ENCODE measurements at places on chromosomes 6 and 20.

DNA sequence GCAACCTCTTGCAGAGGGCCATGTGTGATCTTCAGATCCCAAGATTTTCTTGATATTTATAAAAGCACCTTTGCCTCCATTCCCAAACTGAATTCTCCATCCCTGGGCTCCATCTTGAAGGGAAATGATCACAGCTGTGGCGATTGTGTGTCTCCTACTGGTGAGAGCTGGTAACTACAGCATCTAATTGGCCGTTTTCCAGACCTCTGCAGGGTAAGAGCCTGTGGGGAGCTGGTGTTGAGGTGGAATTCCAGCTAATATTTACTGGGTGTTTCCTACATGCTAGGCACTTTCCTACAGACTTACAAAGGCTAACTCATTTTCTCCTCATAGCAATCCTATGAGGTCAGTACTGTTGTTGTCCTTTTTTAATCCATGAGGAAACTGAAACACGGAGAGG is 59.2 kb upstream of the FNDC1 start:
- peak; percentile 67 for DNase-seq

DNA sequence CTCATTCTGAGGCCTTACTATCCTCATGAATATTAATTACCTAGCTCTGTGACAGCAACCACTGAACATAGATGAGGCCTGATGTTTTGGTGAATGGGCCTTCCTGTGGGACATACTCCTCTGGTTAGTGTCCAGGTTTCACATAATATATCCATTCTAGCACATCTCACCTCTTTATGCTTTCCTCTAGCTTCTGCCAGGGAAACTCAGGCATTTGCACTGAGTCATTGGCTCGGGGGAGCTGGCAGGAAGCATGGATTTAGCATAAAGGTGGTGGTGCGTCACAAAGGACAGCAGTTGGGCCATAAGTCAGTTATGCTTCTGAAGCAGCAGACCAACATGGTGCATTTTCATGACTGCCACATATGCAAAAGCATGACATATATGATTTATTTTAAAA is 37.5 kb upstream of the TMEM170B start:
- no peak for DNase-seq

- DNase-seq = no peak
Observed at GRCh38 chr6:1162367-1163275, 149.3 kb upstream of the FOXQ1 start.

DNA sequence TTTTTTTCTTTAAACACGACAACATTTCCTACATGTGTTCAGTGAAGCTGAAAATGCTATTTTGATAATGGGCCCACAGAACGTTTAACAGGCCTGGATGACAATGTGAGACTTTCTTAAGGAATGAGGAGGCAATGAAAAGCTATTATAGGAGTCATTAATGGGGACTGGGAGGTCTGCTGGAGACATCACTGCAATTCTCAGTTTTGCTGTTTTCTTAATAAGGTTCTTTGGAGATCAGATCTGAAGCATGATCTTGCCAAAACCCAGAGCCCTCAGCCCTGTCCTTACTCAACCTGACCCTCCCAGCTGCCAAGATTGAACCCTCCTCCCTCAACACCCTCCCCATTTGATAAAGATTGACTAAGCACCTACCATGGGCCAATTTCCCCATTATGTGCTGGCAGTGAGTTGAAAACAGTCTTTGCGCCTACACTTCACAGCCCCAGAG is 353.1 kb downstream of the MAFB start:
- DNase-seq = no peak

DNA sequence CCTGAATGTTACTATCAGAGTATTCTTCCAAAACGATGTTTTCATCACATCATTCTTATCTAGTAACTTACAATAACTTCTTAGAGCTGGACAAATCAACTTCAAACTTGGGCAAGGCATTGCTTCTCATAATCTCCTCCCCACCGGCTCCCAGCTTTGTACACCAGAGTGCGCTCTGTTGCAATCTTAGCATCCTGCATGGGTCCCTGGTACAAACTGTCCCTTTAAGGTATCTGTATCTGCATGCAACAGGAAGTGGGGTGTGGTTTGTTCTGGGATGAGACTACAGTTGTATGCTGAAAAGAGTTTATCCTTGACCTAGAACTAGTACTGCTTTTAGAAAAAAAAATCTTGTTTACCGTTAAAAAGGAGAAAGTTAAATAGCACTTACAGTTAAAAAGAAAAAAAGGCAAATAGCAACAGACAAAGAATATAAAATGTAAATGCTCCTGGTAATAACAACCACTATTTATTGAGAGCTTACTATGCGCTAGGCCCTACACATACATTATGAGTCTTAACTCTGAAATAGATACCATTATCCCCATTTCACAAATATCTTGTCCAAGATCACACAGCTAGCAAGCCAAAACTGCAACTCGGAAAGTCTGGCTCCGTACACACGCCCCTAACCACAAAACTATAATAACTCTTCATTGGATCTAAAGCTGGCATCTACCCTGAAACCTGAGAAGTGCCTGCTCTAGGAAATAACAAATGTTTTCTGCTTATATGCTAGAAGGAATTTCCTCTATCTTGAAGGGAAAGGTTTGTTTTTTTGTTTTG is 9.8 kb upstream of the HECA start:
- peak; percentile 90 for DNase-seq

- DNase-seq = no peak
Observed at GRCh38 chr6:157592541-157592940, 211.6 kb downstream of the ZDHHC14 start.

GRCh38 chr20:16904751-16905150 is 156.6 kb downstream of the OTOR start:
- DNase-seq = no peak

GRCh38 chr6:170074907-170075306 is 216.0 kb downstream of the DLL1 start:
- DNase-seq = no peak

DNA sequence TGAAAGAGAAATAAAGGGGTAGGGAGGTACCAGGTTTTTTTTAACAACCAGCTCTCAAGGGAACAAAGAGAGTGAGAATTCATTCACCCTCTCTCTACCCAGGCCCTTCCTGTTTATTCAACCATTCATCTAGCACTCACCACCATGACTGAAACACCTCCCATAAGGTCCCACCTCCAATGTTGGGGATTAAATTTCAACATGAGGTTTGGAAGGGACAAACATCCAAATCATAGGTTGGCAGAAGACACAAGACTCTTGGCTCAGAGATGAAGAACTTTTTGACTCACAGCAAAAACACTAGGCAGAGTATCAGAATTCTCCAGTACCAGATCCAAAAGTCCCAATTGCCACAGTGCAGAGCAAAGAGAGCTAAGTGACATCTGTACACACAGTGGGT is 186.3 kb downstream of the EDN1 start:
- DNase-seq = no peak

GRCh38 chr6:158071121-158072082 is 89.7 kb downstream of the SYNJ2 start:
- no peak for DNase-seq

DNA sequence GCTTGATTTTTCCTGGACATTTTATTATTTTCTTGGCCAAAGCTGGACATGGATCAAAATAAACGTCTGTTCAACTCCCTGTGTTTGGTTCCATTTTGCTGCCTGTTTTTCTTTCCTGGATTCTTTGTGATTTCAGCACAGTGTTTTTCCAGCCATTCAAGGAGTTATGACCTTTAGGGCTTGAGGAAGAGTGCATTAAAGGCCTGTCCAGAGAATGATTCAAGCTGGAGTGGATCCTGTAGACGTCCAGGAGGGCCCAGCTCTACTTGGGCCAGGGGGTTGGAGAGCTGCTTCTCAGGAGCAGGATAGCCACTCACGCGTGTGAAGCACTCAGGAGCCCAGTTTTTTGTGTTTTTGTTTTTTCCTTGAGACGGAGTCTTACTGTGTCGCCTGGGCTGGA is 56.5 kb upstream of the IER3 start:
- DNase-seq = no peak

DNA sequence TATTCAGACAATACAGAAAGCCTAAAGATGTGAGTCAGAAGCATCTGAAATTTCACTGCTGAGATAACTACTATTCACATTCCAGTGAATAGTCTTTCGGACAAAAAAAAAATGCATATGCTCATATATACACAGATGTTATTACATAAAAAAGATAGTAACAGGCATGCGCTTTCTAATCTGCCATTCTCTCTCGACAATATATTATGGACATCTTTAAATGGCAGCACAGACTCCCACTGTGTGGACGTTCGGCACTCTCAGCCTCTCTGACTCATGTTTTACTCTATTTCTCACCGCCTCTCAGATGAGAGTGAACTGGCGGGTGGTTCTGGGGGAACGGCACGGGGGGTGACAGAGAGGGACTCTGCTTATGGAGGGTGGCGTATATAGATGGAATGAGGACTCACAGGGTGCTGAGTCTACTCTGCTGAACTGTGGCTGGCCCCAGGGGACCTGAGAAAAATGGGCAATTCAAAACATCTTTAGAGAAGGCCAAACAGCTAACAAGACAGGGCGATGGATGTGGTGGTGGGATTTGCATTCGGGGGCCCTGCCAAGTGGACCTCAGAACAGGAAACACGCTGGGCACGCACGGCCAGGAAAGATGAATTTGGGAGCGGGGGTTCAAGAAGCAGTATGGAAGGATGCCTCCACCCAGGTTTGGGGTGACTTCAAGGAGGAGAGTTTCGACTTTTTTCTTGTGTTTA is 68.9 kb downstream of the MDGA1 start:
- DNase-seq = no peak

DNA sequence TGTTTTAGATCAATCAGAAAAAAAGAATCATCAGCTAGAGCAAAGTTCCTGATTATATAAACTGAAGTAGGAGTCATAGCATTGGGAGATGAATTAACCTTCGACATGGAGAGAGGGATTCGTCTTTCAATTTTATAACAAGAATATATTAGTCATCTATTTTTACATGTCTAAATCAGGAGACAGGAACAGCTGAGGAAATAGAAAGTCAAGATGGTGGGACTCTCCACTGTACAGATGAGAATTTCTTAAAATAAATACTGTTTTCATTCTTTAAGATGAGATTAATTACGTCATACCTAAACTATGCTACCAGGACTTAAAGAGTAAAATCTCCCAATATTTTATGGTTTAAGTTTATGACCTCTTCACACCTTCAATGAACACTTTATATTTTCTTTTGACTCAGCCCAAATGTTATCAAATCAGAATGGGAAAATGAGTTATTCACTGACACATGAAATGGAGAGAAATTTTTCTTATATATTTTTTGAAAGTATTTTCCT is 1137.7 kb downstream of the EPHA7 start:
- no peak for DNase-seq

DNA sequence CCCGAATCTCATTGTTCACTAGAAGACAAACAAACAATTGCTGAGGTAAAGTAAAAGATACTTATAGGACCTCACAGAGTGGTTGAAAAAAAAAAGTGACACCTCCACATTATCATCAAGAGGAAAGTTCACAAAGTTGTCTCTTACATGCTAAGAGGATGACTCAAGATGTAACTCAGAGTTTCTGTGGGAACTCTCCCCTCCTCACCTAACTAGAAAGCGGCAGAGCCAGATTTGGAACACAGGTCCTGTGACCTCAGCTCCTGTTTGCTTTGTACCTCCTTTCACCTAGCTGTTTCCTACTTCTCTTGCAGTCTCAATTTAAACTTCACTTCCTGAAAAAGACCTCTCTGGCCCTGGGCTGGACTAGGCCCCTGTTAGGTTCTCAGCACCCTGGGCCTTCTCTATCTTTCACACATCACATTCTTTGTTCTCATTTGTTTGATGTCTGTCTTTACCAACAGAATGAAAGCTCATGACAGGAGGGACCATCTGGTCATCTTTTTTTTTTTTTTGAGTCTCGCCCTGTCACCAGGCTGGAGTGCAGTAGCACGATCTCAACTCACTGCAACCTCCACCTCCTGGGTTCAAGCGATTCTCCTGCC is 60.8 kb downstream of the CD24 start:
- DNase-seq = peak; percentile 79

DNA sequence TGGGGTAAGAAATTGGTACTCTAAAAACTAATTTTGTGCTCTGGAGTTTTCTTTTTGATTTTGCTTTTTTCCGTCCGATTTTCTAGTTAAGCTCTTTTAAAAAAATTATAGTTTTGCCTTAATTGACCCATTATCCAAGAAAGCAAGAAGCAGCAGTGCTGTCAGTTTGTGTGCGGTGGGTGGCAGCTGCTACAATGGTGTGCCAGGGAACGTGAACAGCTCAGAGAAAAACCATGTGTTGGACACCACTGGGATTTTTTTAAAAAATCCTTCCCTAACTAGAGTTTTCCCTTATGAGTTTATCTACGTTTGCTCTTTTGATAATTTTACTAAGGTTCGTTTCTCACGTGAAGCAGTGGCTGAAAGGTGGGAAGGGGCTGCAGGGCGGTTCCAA is 8.0 kb downstream of the MAP3K5 start:
- DNase-seq = no peak

- no peak for DNase-seq
Observed at GRCh38 chr6:41451515-41452163, 94.5 kb upstream of the FOXP4 start.

DNA sequence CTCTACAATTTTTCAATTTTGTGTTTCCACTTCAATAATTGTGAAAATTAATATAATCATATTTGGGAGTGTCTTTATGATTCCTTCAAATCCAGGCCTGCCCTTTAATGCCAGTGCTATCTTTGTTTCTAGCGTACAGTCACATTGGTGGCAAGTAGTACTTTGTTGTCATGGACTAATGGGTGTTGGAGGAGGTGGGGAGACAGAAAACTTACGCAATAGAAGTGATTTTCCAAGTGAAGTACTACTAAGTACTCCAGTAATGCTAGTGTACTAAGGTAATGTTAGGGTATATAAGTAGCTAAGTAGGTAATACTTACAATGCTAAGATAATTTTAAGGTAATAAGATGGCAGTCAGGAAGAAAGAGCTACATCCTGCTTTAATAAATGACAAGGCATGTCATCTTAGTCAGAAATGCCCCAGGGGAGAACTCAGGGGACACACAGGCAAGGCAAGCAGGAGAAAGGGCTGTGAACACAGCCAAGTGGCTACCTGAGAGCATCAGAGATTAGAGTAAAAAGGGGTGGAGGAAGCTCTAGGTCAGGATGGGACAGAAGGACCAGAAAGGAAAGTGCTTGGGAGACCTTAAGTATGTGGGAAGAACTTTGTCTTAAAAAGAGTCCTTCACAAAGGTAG is 217.2 kb upstream of the PRDM1 start:
- DNase-seq = no peak

GRCh38 chr20:33812152-33812849 is 1.2 kb downstream of the CHMP4B start:
- peak; percentile 50 for DNase-seq
